Regular cardiac myocyte (primary cell): ENCODE measurements at places on chromosomes 12 and 14. TPM values are rescaled to one million over a fixed set of nuclear protein-coding genes. Genes with fewer than 3 reads are reported as not detected.

Gene LRRC10
- total RNA-seq = not detected in 2 replicates

Gene FAM181A
- not detected in 2 replicates for total RNA-seq

Gene PTGER2
- total RNA-seq = 2.8 and 5.2 TPM in 2 replicates

Gene GMFB
- total RNA-seq = 132 and 144 TPM in 2 replicates

Gene HOXC12
- total RNA-seq = not detected in 2 replicates

Gene GSG1
- total RNA-seq = 0.19 and 0.85 TPM in 2 replicates

Gene CPNE8
- 16.9 and 17.3 TPM in 2 replicates for total RNA-seq

Gene KCNA5
- not detected in 2 replicates for total RNA-seq

Gene MEG3
- total RNA-seq = 30.7 and 112 TPM in 2 replicates

Gene GYS2
- not detected in 2 replicates for total RNA-seq

Gene CNPY2
- total RNA-seq = 93.0 and 106 TPM in 2 replicates

Gene ASB2
- total RNA-seq = under 0.01 and 2.3 TPM in 2 replicates

Gene KRT79
- total RNA-seq = under 0.01 TPM in 1 of 2 replicates, not detected in the other

Gene MANSC4
- total RNA-seq = not detected in 2 replicates

Gene IFNG-AS1
- not detected in 2 replicates for total RNA-seq

Gene CLEC4D
- total RNA-seq = not detected in 2 replicates

Gene JDP2
- total RNA-seq = 14.8 and 29.3 TPM in 2 replicates

Gene GRIP1
- total RNA-seq = under 0.01 and 0.96 TPM in 2 replicates

Gene SLC16A7
- total RNA-seq = 26.1 and 36.4 TPM in 2 replicates

Gene NRL
- 0.56 and 0.77 TPM in 2 replicates for total RNA-seq

Gene DDIT3
- 17.6 and 85.4 TPM in 2 replicates for total RNA-seq

Gene CDKL1
- total RNA-seq = 2.9 and 5.4 TPM in 2 replicates

Gene OR6C76
- total RNA-seq = not detected in 2 replicates

Gene CCDC198
- under 0.01 TPM in 1 of 2 replicates, not detected in the other for total RNA-seq

Gene CPNE6
- not detected in 2 replicates for total RNA-seq

Gene POLE2
- 3.4 and 18.8 TPM in 2 replicates for total RNA-seq

Gene MSI1
- not detected in 2 replicates for total RNA-seq

Gene TPPP2
- not detected in 2 replicates for total RNA-seq

Gene OR10AD1
- total RNA-seq = not detected in 2 replicates

Gene VWF
- 4.4 and 6.5 TPM in 2 replicates for total RNA-seq
